ENCODE measurements at places on chromosomes 3 and 15.

DNA sequence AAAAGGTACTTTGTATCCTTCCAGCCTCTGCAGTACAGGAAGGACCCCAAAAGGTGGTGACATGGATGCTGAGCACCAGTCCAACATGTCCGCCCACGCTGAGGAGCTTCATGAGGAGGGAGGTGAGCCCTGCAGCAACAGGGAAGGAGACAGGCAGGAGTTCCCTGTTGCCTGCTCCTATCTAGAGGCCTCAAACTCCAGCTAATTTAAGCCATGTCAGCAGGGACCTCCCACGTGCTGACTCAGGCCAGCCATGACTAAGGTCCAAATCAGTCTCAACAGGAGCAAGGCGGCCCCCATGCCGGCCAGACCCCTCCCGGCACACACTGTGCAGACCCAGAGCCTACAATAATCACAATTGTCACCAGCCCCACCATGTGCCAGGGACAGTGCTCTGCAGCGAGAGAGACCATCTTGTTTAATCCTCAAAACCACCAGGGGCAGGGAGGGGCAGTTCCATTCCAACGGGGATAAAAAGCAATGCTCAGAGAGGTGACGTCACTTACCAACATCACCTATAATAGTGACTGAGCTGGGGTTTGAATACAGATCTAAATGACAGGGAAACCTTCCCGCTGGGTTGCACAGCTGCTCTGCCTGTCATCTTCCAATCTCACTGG lies 54.5 kb upstream of the GATA2 start:
- no peak for DNase-seq

DNA sequence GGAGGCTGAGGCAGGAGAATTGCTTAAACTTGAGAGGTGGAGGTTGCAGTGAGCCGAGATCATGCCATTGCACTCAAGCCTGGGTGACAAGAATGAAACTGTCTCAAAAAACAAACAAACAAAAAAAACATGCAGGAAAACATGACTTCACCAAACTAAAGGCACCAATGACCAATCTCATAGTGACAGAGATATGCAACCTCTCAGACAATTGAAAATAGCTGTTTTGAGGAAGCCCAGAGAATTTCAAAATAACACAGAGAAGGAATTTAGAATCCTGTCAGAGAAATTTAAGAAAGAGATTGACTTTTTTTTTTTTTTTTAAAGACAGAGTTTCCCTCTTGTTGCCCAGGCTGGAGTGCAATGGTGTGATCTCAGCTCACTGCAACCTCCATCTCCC lies 26.1 kb downstream of the NCBP2 start:
- DNase-seq = peak; percentile 75

- no peak for DNase-seq
These were observed 37.2 kb upstream of the CA12 start for GRCh38 chr15:63418811-63419210.

DNA sequence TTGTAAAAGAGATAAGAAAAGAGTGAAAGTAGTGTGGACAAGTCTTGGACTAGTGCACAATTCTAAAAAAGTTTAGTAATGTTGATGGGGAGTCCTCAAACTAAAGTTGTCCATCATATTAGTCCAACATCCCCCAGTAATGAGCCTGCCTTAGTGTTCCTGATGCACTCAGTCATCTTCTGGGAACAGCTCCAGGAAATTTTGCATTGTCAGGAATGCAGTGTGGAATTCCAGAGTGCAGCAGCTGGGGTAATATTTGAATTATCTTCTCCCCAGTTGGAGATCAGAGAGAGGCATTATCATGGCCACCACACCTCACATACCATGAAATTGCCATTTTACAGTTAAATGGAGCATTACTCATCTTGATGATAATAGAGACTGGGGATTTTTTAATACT lies 528.8 kb upstream of the NAALADL2 start:
- no peak for DNase-seq

DNA sequence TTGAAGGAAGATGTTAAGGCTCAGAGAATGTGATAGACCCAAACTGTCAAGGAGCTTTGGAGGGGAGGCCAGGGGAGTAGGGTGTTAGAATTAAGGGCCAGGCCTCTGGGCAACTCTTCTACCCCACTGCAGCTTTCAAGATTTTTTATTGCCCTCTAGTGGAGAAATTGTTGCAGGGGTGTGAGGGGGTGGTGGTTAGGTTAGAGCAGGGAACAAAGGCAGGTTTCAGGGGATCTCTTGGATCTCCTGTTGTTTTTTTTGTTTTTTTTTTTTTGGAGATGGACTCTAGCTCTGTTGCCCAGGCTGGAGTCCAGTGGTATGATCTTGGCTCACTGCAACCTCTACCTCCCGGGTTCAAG lies 1.4 kb upstream of the SEC13 start:
- peak; percentile 37 for DNase-seq

- DNase-seq = no peak
These were observed 627.5 kb upstream of the LMCD1 start for GRCh38 chr3:7874116-7874515.

DNA sequence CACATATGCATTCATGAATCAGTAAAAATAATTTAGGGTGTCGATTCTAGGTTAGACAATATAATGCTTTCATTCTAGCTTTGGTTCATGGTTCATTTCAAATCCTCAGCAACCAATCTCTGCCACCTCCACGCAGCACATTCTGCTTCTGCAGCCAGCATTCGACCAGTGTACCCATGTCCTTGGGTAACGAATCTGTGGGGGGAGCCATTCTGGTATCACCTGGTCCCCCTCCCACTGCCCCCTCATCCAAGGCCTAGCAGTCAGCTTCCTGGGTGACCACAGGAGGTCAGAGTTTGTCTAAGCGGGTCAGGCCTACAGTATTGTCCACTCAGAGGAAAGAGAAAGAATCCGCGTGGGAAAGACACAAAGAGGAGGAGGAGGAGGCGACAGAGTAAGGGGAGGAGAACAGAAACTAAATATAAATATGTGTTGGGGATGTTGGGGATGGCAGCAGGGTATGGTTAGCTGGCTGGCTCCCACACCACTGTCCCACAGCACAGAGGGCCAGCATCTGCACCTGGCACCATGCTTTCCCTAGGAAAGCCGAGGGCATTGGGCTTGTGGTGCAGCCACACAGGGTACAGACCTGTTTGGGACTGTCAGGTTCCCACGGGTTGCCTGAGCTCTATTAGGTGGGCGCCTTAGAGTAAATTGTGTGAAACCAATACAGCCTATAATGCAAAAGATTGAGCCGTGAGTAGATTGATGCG lies 12.1 kb downstream of the PAK6 start:
- no peak for DNase-seq

DNA sequence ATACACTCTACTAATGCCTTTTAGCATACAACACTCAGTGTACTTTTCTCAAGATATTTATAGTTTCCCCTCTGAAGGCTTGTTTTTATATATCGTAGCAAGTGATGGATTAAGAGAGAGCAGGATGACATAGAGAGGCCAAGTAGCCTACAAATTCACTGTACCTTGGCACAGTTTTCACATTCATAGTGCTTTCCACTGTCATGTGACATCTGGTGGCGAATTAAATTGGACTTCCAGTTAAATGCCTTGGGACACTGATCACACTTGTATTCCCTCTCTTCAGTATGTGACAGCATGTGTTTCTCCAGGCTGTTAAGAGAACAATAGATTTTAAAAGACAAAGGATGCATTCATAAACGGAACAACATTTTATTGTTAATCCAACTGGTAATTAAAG lies 541.1 kb downstream of the MECOM start:
- no peak for DNase-seq

DNA sequence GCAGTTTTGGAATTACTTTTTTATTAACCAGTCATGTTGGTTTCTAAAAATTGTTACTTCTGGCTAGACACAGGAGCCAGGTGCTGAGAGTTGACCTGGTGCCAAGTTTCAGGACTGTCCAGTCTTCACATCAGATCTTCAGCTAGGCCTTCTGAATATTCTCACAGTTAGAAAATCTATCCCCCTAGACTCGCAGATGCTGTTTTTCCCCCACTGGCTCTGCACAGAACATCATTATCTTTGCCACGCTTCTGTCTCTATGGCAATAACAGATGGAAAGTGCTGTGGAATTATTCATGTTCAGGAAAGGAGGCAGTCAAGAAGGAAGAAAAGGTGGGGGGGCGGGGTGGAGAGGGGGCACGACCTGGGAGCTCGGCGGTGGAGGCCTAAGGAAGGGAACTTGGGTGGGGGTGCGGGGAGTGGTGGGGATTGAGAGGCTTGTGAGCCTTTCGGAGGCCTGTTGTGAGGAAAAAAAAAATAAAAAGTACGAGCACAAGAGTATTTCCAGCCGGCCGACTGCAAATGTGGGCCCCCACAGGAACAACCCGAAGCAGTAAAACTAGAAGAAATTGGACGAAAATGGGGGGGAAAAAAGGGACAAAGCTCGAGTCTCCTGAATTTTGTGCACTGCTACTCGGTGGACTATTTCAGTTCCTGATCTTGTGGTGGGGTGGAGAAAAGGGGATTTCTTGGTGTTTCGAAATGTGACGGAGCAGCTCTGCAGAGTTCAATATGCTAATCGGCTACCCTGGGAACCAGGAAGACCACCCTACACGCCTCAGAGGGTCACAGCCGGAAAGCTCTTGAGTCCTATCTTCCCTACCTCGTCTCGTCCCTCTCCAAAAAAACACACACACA lies 1.5 kb upstream of the SKIL start:
- peak; percentile 79 for DNase-seq

- DNase-seq = no peak
These were observed 873.0 kb upstream of the NR2F2 start for GRCh38 chr15:95457520-95457919.

DNA sequence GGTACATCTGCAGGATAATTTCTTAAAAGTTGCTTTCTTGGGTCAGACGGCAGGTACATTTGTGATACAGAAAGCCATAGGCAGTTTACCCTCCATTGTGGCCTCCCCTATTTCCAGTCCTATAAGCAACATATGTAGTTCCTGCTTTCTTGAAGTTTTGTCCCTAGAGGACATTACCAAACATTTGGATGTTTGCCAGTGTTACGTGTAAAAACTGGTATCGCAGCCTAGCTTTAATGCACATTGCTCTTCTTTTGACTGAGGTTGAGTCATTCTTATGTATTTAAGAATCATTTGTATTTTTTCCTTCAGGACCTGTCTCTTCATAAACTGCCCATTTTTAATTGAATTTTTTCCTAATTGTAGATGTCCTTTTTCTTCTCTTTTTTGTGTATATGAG lies 114.3 kb downstream of the DIPK2A start:
- DNase-seq = peak; percentile 46

DNA sequence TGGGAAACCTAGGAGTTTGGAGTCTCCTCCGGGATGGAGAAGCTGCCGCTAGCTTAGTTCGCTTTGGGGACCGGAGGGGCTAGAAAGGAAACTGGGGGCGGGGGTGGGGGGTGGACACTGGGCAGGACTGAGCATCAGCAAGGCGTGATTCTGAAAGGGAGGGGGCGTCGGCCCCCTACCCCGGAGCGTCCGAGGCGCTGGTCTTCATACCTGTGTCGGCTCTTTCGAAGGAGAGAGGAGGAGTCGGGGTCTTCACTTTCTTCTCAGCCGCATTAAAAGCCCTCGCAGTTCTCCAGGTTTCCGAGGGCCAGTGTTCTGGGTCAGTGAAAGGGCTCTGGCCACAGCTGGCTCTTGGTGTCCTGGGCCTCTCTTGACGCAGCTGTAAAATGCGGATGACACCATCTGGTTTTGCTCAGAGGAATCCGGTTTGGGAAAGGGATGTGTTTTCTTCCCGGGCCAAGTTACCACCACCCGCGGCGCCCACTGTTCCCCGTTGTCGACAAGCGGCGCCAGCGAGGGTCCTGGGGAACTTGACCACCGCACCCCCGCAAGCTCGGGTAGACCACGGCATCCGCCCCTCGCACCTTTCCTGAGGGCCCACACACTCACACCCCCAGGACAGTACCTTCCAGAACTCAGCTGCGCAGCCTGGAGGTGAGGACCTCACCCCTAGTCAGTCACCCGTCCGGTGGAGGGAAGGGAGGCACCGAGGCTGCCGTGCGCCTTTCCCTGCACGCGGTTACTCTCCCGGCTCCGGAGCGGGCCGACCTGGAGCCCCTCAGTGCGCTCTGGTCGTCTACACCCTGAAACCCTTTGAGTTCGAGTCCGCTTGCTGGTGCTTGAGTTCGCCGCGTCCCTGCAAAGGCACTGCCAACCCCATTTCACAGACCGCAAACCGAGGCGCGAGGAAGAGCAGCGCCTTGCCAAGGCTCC lies 660 bp downstream of the CCK start:
- DNase-seq = no peak

DNA sequence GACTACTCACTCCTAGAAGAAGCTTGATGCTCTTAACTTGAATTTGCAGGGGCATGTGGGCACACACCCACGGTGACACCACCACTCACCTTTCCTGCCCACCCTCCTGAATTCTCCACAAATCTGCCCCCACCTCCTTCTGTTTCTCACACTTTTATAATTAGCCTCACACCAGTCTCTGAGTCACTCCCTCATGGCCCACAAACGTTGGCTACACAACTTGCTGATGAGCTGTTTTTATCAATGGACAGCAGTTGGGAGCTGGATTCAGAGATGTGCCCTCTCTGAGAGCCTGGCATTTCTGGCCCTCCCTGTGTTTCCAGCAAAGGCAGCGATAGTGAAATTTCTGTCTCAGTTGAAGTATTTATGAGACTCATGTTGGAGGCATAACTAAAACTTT lies 1.3 kb downstream of the COLQ start:
- peak; percentile 40 for DNase-seq

DNA sequence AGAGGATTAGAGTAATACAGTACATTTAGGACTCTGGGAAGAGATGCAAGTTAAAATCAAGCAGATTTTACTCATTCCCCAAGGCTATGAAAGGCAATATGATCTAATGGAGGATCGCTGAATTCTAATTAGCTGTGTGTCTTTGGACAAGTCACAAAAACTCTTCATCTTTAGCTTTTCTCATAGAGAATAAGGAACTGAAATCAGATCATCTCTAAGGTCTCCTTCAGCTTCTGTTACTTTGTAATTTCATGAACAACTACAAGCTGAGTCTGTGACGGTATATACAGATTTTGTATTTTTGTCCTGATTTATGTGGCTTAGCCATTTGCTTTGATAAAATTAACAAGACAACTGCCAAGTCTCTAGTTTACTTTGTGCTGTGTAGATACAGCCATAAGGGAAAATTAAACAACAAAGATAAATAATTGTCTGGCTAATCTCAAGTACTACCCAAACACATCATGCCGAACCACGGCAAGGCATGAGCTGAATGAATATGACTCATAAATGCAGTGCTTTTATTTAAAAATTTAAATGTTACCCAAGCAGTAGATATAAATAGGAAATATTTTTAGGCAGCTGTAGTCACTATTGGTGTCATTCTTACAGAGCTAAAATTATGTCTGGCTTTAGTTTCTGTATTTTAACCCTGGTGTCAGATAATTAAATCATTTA lies 81.5 kb downstream of the GAP43 start:
- no peak for DNase-seq

Data from inflammatory macrophage (primary cell).